ENCODE measurements at places on chromosomes 4 and X.
A peak's percentile ranks its signal among the peaks of the same experiment; 100 is the strongest.

GRCh38 chrX:78313526-78313925 lies 13.9 kb downstream of the CYSLTR1 start:
- no peak overlapping the region for H3K4me3 ChIP-seq
- H3K36me3 ChIP-seq, result no peaks in the 10 kb centered on the region
- DNase-seq, result no peak
- peaks cover 35% of the 10 kb centered on the region for H3K4me1 ChIP-seq

GRCh38 chr4:181548873-181549575 lies 694.2 kb upstream of the TENM3 start:
- no peaks in the 10 kb centered on the region for H3K4me1 ChIP-seq
- no peaks in the 10 kb centered on the region for H3K36me3 ChIP-seq
- no peak overlapping the region for H3K4me3 ChIP-seq
- no peaks in the 10 kb centered on the region for H3K27me3 ChIP-seq

DNA sequence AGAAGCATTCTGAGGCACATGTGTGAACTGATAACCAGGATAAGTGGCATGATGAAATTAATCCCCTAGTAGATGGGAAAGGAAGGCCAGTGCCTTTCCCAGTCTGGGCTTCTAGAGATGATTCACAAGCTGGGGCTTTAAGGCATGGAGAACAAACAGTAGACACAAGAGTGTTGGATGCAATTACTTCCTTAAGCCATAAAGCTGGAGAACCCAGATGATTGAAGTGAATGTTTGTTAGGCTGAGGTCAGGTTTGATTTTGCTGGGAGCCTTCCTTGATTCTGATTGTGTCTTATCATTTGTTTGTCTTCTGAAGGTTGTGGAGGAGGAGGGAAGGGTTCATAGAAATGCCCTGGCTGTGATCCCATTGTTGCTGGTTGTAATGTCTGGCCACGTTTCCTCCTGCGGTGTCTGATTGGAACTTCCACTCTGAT lies 125.2 kb downstream of the NHS start:
- peaks cover 3% of the 10 kb centered on the region for H3K27me3 ChIP-seq
- H3K4me1 ChIP-seq, result no peaks in the 10 kb centered on the region
- no peak for DNase-seq
- H3K4me3 ChIP-seq, result no peak overlapping the region
- H3K36me3 ChIP-seq, result no peaks in the 10 kb centered on the region
- no peak overlapping the region for H3K27ac ChIP-seq

GRCh38 chr4:26238778-26239679 lies 81.8 kb upstream of the RBPJ start:
- H3K27ac ChIP-seq, result no peak overlapping the region
- H3K27me3 ChIP-seq, result peaks cover 2% of the 10 kb centered on the region
- H3K36me3 ChIP-seq, result no peaks in the 10 kb centered on the region
- H3K4me1 ChIP-seq, result no peaks in the 10 kb centered on the region
- no peak for DNase-seq
- H3K4me3 ChIP-seq, result no peak overlapping the region

GRCh38 chr4:9952415-9952950 lies 68.8 kb downstream of the SLC2A9 start:
- no peaks in the 10 kb centered on the region for H3K4me1 ChIP-seq
- H3K27me3 ChIP-seq, result no peaks in the 10 kb centered on the region
- H3K36me3 ChIP-seq, result no peaks in the 10 kb centered on the region
- no peak overlapping the region for H3K4me3 ChIP-seq
- H3K27ac ChIP-seq, result no peak overlapping the region

DNA sequence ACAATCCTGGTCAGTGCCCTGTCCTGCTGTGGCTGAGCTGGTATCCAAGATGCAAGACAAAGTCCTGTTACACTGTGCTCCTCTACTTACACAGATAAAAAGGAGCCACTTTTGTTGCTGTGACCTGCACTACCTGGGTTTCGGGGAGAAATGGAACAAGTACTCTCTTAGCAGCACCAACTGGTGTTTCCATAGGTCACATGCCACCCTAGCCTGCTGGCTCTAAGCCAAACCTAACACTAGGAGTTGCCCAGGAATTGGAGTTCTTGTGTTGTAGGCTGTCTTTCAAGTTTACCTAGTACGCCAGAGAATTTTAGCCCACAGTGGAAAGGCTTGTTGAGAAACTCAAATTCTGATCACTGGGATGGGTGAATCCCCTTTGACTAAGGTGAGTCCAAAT lies 727.4 kb downstream of the FAM133A start:
- peaks cover 2% of the 10 kb centered on the region for H3K27me3 ChIP-seq
- no peaks in the 10 kb centered on the region for H3K36me3 ChIP-seq

DNA sequence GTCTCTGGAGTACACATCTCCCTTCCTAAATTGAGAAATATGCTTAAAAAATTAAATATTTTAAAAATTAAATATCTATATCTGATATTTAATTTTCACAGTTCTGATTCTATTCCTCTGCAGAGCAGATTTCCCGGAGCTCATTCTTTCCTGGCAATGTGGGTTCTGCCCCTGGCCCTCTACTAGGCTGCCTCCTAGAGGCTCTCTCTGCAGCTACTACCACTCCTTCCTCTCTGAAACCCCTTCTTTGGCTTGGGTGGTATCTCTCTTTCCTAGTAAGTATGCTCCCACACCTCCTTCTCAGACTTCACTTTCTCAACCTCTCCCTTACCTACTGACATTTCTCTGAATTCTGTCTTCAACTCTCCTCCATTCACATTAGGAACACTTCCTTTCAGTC lies 45.3 kb downstream of the RPGR start:
- H3K27ac ChIP-seq, result no peak overlapping the region
- DNase-seq, result no peak
- peaks cover under 1% of the 10 kb centered on the region for H3K36me3 ChIP-seq

- no peak for DNase-seq
- H3K4me1 ChIP-seq, result peaks cover 63% of the 10 kb centered on the region
- no peaks in the 10 kb centered on the region for H3K36me3 ChIP-seq
These were observed 50.2 kb downstream of the LEF1 start for GRCh38 chr4:108118505-108118904.

GRCh38 chr4:183504930-183505610 lies at the start of gene ING2:
ING2 (plus strand) TSS chr4:183505058; CDS start chr4:183505196, 138 bp downstream.
- H3K36me3 ChIP-seq, result peaks cover 1% of the 10 kb centered on the region
- peak within 1 kb of the TSS; percentile 92 for H3K27ac ChIP-seq
- peak within 1 kb of the TSS; percentile 92 for H3K4me3 ChIP-seq
- H3K4me1 ChIP-seq, result peaks cover 21% of the 10 kb centered on the region

DNA sequence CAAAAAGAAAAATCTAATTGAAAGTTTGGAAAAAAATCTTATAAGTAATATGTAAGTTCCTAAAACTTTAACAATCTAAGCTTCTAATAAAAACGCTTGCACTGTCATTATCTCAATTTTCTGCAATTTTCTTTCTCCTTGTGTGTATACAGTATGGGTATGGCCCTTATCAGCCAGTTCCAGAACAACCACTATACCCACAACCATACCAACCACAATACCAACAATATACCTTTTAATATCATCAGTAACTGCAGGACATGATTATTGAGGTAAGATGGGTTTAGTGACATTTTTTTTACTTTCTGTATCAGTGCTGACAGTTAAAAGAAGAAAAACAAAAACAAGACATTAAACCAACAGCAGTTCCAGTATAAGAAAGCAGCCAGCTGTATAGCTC lies 4.9 kb downstream of the STATH start:
- H3K36me3 ChIP-seq, result no peaks in the 10 kb centered on the region
- no peaks in the 10 kb centered on the region for H3K27me3 ChIP-seq
- H3K4me3 ChIP-seq, result no peak overlapping the region
- no peak for DNase-seq
- no peak overlapping the region for H3K27ac ChIP-seq

DNA sequence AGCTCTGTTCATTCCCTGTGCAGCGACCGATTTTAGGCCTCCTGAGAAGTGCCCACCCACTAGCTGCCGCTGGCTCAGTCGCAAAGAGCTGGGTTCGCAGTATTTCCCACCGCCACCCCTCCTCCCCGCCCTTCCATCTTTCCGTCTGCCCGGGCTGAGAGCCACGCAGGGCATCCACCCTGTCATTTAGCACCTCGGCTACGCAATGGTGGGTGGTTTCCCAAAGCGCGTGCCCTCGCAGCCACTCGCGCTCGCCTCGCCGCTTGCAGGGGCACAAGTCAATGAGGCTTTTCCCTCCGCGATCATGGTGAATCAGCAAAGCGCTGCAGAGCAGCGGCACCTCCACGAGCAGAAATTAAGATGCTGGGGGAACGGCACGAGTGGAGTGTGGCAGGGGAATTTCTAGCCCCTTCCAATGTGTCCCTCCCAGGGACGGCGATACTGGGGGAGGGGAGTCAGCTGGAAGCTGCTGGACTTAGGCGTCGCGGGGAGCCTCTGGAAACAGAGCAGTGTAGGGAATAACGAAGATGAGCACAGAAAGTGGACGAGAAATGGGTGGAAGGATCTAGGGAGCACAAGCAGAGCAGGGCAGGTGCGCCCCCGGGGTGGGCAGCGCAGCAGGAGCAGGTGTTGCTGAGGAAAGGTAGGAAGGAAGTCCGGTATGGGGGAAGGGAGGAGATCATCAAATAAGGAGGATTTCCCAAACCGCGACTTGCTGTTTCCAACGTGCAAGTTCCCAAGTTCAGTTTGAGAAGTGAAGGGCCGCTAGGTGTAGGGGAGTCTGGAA lies 2.4 kb upstream of the PTCHD1 start:
- H3K27ac ChIP-seq, result no peak overlapping the region
- no peaks in the 10 kb centered on the region for H3K36me3 ChIP-seq
- no peaks in the 10 kb centered on the region for H3K4me1 ChIP-seq
- DNase-seq, result no peak

DNA sequence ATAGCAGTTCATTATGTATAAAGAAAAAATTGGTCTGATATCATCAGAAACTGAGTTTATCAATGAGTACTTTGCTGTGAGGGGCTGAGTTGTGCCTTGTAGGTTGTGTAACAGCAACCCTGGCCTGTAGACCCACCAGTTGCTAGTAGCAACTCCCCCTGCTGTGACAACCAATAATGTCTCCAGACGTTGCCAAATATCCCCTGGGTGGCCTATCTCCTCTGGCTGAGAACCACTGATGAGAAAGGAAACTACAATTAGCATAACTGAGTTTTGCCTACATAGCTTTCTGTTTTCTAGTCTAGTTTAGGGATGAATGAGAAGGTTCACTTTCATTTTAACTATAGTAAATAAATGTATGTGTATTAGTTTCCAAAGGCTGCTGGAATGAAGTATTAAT lies 234.1 kb downstream of the CPE start:
- H3K36me3 ChIP-seq, result no peaks in the 10 kb centered on the region
- no peaks in the 10 kb centered on the region for H3K27me3 ChIP-seq
- no peak overlapping the region for H3K4me3 ChIP-seq
- H3K27ac ChIP-seq, result no peak overlapping the region
- DNase-seq, result no peak
- peaks cover 6% of the 10 kb centered on the region for H3K4me1 ChIP-seq

DNA sequence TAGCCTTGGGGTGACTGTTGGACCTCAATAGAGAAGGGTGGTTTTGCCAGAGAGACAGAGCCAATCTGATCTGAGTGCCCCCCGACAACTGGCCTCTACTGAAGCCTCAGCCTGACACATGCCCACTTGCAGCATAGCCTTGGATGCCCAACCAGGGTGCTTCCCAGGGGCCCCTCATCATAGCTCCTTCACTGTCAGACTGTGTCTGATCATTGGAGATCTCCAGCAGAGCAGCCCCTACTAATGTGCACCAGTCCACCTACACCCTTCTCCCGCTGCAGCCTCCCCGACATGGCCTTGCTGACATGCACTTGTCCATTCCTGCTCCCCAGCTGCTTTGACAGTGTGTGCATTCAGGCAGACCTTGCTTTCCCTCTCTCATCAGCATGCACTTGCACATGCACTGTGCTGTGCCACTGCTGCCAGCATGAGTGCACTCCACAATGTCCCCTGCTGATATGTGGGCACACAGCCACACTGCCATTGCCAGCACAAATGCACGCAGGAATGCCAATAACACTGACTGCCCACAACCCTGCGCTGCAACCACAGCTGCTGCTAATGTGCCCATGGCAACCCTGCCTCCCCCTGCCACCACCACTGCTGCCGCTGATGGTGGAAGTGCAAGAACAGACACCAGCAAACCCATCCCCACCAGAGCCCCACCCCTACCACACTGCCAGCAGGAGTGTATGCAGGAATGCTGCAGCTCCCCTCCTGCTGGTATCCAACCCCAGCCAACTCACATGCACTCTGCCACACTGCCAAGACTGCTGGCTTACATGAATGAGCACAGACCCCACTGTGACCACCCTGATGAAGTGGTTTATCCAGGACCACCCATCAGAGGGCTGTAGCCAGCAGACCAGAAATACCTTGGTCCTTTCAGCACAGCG lies 68.1 kb upstream of the ZMAT1 start:
- no peak overlapping the region for H3K4me3 ChIP-seq
- no peak overlapping the region for H3K27ac ChIP-seq
- DNase-seq, result no peak
- H3K27me3 ChIP-seq, result peaks cover 16% of the 10 kb centered on the region
- no peaks in the 10 kb centered on the region for H3K36me3 ChIP-seq

- no peak overlapping the region for H3K4me3 ChIP-seq
- H3K27me3 ChIP-seq, result peaks cover 5% of the 10 kb centered on the region
- no peak overlapping the region for H3K27ac ChIP-seq
- H3K36me3 ChIP-seq, result no peaks in the 10 kb centered on the region
These were observed 43.7 kb downstream of the EDNRA start for GRCh38 chr4:147524601-147525000.

DNA sequence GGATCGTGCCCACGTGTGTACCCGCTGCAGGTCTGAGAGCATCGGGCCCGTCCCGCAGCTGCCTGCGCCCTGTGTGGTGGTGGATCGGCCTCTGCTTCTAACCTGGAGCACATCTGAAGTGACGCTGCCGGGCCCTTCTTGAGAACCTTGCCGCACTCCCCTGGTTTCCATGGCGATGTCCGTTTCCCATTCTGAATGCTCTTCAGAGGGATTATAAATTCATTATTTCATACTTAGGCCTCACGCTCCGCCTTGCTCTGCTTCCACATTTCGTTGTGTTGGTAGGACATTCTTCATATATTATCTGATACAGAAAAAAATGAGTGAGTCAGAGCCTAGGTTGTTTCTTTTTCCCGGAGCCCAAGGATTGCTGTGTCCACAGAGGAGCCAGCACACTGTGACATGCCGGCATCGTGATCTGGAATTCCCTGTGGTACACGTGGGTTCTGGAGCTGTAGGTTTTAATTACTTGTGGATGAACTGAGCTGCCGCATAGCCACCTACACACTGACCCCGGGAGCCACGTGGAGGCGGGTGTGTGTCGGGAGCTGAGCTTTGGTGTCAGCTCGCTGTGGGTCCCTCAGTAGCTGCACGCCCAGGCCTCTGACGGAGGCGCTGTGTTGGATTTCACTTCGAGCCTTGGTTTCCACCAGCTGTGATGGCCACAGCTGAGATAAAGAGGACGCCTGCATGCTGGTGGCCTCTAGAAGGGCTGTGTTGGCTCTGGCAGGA lies 63.4 kb downstream of the PSAPL1 start:
- peaks cover 4% of the 10 kb centered on the region for H3K27me3 ChIP-seq
- no peak overlapping the region for H3K27ac ChIP-seq
- no peak for DNase-seq
- H3K36me3 ChIP-seq, result no peaks in the 10 kb centered on the region
- no peak overlapping the region for H3K4me3 ChIP-seq

DNA sequence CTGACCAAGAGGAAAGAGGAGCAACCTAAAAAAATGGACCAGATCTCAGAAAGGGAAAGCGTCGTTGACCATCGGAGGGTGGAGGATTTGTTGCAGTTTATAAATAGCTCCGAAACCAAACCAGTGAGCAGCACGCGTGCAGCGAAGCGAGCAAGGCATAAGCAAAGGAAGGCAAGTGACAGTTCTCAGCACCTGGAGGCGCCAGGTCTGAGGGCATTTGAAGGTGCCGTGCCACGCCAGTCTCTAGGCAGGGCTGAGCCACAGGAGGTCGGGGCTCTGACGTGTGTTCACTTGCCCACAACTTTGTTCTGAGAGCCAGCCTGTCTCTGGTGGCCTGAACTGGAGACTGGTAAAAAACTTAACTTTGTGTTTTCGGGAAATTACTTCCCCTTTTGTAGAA lies 59.7 kb downstream of the TNIP2 start:
- no peak for DNase-seq
- peaks cover 2% of the 10 kb centered on the region for H3K27me3 ChIP-seq
- no peaks in the 10 kb centered on the region for H3K4me1 ChIP-seq
- no peak overlapping the region for H3K27ac ChIP-seq
- H3K36me3 ChIP-seq, result peaks cover 16% of the 10 kb centered on the region

Data from immature natural killer cell (primary cell).